ENCODE measurements at places on chromosomes 3 and 15. TPM values are rescaled to one million over a fixed set of nuclear protein-coding genes. Genes with fewer than 3 reads are reported as not detected.

The PDCD10 gene
- 71.7 TPM for total RNA-seq

GRCh38 chr15:65184305-65184867 is 756 bp downstream of the CLPX start:
- peaks cover 7% of the 10 kb centered on the region for H3K36me3 ChIP-seq
- DNase-seq: peak; percentile 91
- peak overlapping the region; percentile 92 for H3K27ac ChIP-seq
- H3K4me3 ChIP-seq: peak overlapping the region; percentile 83

GRCh38 chr3:160929595-160929994 is 173.6 kb downstream of the PPM1L start:
- no peaks in the 10 kb centered on the region for H3K36me3 ChIP-seq
- H3K27ac ChIP-seq: no peak overlapping the region
- no peak for DNase-seq
- no peaks in the 10 kb centered on the region for H3K27me3 ChIP-seq
- H3K4me3 ChIP-seq: no peak overlapping the region
- H3K4me1 ChIP-seq: peaks cover 6% of the 10 kb centered on the region

DNA sequence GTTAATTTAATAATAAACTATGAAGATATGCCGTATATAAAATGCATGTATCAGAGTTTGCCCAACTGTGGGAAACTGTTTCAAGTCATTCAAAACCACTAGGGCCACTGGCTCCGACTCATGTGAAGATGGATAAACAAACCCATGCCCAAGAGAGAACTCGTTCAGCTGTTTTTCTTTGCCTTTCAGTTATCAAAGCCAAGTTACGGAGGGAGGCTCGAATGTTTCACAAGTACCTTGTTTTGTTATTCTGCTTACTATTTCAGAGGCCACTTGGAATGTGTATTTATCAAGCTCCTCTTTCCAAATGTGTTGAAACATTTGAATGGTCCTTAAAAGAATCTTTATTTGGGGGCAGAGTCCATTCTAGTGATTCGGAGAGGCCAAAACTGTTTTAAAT is 82.1 kb downstream of the DUT start:
- H3K4me1 ChIP-seq: peaks cover 34% of the 10 kb centered on the region
- peak; percentile 83 for DNase-seq
- no peaks in the 10 kb centered on the region for H3K27me3 ChIP-seq
- H3K36me3 ChIP-seq: no peaks in the 10 kb centered on the region
- peak overlapping the region; percentile 65 for H3K27ac ChIP-seq

The TMCO5A gene
- total RNA-seq: not detected

The SERINC4 gene
- not detected for total RNA-seq

DNA sequence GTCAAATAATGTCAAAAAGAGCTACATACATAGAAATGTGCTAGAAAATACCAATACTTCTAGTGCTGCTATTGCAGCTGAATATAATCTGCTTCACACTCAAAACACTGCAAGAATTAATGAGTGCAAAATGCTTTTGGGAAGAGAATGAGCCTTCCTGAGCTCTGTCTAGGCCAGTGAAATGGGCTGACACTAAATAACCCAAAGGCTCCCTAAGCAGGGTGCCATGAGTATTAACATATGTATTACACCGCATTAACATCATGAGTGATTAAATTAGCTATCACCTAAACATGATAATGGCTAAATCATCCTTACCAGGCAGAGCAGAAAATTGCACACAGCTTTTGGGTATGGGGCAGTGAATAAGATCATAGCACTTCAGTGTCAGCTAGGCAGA is 806.3 kb upstream of the NECTIN3 start:
- no peak for DNase-seq
- H3K27ac ChIP-seq: no peak overlapping the region
- H3K4me3 ChIP-seq: no peak overlapping the region
- no peaks in the 10 kb centered on the region for H3K27me3 ChIP-seq

The OR5K2 gene
- total RNA-seq: not detected

DNA sequence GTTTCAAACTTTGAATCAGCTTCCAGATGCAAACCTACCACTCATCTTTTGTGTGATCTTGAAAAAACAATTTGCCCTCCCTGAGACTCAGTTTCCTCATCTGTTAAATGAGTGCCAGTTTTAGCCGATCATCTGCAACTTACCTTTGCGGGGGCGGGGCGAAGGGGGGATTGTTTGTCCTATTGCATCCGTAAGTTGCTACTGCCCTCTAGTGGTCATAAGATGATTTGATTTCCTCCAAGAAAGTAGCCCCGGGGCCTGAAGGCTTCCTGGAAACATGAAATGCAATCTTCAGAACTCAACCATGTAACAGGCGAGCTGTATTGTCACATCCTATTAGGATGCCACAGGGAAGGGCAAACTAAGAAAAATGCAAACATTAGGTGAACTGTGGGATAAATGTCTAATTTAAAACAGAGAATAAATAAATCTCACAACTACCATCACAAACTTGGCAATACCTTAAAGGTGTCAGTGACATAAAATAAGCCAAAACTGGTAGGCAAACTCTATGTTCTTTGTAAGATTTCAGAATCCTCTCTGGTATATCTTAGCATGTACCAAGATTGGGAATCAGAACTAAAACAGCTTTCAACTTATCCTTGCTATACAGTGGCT is 63.5 kb upstream of the CLDN18 start:
- DNase-seq: no peak
- no peak overlapping the region for H3K27ac ChIP-seq
- H3K36me3 ChIP-seq: no peaks in the 10 kb centered on the region
- H3K4me1 ChIP-seq: no peaks in the 10 kb centered on the region
- H3K4me3 ChIP-seq: no peak overlapping the region
- H3K27me3 ChIP-seq: no peaks in the 10 kb centered on the region

DNA sequence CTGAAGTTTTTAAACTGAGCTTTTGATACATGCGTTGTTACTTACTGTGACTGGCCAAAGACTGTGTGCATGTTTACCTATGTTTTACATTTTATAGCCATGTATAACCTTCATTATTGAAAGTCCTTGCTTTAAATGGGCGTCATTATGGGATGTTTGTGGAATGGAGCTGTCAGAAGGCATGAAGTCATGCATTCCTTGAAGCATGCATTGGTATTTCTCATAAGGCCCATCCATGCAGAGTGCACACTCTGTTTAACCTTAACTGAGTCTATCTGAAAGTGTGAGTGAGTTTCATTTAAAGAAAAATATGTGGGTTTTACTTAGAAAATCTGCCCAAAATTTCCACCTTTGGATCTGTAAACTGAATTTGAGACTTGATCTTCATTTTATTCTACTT is 51.1 kb downstream of the PSMD6 start:
- H3K36me3 ChIP-seq: no peaks in the 10 kb centered on the region
- no peak overlapping the region for H3K27ac ChIP-seq
- no peak overlapping the region for H3K4me3 ChIP-seq
- no peaks in the 10 kb centered on the region for H3K27me3 ChIP-seq
- H3K4me1 ChIP-seq: peaks cover 95% of the 10 kb centered on the region

DNA sequence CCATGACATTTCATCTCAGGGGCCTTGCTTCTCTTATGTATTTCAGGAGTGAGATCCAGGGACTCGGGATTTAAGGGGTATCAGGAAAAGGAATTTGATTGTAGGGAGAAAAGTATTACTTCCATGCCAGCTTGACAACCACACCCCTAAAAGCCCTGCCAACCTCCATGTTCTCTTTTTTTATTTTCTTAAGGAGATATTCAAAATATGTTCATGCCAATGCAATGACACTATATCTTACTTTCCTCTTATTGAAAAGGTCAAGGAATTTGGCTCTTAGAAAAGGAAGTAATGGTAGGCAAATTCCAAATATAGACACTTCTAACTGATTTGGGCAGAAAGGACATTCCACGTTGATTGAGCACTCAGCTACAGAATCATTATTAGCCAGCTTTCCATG is 407.5 kb upstream of the NECTIN3 start:
- no peaks in the 10 kb centered on the region for H3K36me3 ChIP-seq
- no peak overlapping the region for H3K4me3 ChIP-seq
- DNase-seq: no peak
- no peak overlapping the region for H3K27ac ChIP-seq
- H3K4me1 ChIP-seq: no peaks in the 10 kb centered on the region
- no peaks in the 10 kb centered on the region for H3K27me3 ChIP-seq

GRCh38 chr3:15055019-15055557 is 10.0 kb downstream of the MRPS25 start:
- H3K4me1 ChIP-seq: no peaks in the 10 kb centered on the region
- H3K27me3 ChIP-seq: no peaks in the 10 kb centered on the region
- no peak for DNase-seq
- H3K27ac ChIP-seq: no peak overlapping the region
- H3K4me3 ChIP-seq: no peak overlapping the region

The ETFA gene
- 97.5 TPM for total RNA-seq

GRCh38 chr15:74988007-74988800 is 7.2 kb upstream of the SCAMP5 start:
- H3K36me3 ChIP-seq: no peaks in the 10 kb centered on the region
- DNase-seq: no peak
- no peak overlapping the region for H3K4me3 ChIP-seq
- no peaks in the 10 kb centered on the region for H3K27me3 ChIP-seq
- H3K4me1 ChIP-seq: no peaks in the 10 kb centered on the region
- no peak overlapping the region for H3K27ac ChIP-seq

DNA sequence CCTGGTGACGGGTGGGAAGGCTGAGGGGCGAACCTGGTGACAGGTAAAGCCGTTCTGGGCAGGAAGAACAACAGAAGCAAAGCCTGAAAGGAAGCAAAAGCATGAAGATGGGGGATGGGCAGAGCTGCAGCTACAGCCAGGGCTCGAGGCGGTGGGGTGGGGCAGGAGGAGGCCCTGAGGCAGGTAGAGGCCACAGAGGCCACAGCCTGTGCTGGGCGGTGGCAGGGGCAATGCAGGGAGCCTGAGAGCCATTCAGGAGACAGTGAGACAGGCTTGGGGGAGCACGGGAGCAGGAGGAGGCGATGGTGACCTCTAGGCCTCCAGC is 8.2 kb downstream of the PCSK6 start:
- H3K27me3 ChIP-seq: no peaks in the 10 kb centered on the region
- H3K36me3 ChIP-seq: no peaks in the 10 kb centered on the region
- H3K4me1 ChIP-seq: no peaks in the 10 kb centered on the region
- H3K4me3 ChIP-seq: no peak overlapping the region
- no peak for DNase-seq

DNA sequence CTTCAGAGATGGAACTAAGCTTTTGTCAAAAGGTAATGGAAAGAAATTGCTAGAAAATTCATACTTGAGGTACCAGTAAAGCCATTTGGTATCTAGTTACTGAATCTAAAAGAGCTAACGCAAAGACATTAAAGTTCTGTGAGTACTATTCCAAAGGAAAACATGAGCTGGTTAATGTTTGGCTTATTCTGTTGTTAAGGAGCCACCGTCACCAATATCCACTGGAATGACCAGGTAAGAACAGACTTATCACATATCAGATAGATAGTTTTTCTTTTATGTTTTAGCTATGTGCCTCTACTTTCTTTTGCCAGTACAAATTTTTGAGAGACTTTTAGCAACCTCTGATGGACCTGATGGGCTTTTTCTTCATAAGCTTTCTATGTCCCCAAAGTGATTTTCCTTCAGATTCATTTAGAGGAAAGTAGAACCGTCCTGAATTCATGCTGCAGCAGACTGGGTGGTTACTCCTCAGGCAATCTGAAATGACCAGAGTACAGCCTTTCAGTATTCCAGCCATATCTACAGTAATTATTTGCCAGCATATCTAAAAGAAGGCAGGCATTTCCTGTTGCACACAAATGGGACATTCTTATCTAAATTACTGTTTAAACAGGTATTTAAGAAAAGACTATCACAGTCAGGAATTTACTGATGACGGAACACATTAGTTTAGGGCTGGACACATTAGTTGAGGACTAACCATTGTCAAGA is 274.1 kb downstream of the MECOM start:
- H3K27me3 ChIP-seq: no peaks in the 10 kb centered on the region
- no peaks in the 10 kb centered on the region for H3K4me1 ChIP-seq
- H3K36me3 ChIP-seq: no peaks in the 10 kb centered on the region
- H3K27ac ChIP-seq: no peak overlapping the region
- H3K4me3 ChIP-seq: no peak overlapping the region

The MYRIP gene
- 7.4 TPM for total RNA-seq

The LRRC49 gene
- total RNA-seq: 8.8 TPM
